ENCODE measurements at places on chromosomes 3 and 15.
A peak's percentile ranks its signal among the peaks of the same experiment; 100 is the strongest.

- no peak for DNase-seq
These were observed 110.9 kb upstream of the GALNT15 start for GRCh38 chr3:16063603-16064002.

DNA sequence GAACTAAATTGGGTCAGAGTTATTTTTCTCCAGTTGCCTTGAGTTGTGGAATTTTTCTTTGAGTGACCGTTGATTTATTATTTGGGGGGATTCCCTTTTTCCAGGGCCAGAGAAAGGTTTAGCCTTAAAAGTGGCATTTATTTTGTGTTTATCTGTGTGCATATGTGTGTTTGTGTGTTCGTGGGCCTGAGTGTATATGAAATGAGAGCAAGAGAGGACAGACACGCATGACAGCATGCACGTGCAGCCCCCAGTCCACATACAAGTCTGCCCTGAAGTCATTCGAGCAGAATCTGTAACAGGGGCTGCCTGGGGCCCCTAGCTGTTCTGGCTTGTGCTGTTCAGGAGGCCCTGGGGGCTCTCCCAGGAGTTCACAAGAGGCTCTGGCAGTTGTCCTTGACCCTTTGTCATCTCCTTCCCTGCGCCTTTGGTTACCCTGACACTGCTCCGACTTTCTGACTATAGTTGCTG, 18.3 kb upstream of the TRAK1 start:
- DNase-seq = no peak

- no peak for DNase-seq
These were observed 63.9 kb upstream of the TSEN2 start for GRCh38 chr3:12420393-12420792.

DNA sequence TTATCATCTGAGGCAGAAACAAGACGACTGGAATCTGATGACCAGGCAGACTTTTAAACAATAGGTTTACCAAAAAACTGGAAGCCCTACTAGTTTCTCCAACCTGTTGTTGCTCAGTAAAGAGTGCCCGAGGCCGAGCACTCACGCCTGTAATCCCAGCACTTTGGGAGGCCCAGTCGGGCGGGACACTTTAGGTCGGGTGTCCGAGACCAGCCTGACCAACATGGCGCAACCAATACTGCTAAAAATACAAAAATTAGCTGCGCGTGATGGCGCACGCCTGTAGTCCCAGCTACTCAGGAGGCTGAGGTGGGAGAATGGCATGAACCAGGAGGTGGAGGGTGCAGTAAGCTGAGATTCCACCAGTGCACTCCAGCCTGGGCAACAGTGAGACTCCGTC, 1.1 kb upstream of the WDR5B start:
- no peak for DNase-seq

- no peak for DNase-seq
These were observed 26.9 kb downstream of the TRIM42 start for GRCh38 chr3:140704733-140705132.

DNA sequence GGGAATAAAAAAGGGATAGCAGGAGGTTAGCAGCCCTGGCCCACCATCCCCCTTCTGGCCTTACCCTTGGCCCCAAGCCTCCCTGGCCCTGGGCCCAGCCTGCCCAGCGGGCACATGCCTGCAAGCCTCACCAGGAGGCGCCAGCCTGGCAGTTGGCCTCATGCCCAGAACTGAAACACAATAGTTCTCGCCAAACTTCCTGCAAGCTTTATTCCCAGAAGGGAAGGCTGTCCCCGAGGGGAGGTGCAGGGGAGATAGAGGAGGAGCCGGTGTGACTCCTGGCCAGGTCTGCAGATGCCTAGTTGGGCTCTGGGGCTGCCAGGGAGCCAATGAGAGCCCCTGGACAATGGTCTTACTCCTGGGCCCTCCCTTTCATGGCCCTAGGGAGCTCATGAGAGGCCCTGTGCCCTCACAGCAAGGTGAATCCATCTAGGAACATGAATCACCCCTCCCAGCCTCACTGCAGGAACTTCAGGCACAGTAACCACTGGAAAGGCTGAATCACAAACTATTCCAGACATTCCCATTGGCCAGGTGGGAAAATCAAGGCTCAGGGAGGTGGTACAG, 4.0 kb downstream of the CCDC33 start:
- no peak for DNase-seq

DNA sequence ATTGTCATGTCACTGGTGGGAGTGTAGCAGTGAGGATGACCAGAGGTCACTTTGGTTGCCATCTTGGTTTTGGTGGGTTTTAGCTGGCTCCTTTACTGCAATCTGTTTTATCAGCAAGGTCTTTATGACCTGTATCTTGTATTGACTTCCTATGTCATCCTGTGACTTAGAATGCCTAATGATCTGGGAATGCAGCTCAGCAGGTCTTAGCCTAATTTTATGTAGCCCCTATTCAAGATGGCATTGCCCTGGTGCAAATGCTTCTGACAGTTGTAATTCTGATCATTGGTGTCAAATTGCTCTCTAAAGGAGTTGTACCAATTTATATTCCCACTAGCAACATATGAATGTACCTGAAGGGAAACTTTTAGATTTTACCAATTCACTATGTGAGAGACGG, 74.4 kb downstream of the STRIT1 start:
- no peak for DNase-seq

- peak; percentile 27 for DNase-seq
These were observed 3.7 kb downstream of the IQSEC1 start for GRCh38 chr3:13069495-13069894.

DNA sequence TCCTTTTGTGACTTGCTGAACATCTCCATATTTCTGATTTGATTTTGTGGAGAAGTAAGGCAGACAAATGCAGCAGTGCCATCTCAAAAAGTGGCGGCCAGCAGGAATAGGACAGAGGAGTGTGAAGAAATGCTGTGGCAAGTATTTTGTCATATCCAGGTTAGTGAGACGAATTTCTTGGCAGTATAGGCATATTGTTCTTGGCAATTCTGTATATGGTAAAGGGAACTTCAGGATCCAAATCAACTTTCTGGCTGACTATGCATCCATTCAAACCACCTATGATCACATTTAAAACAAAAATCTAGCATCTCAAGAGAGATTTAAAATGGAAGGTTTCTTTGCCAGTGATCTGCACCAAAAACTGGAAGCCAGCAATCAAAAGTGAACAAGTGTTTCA, 228.0 kb downstream of the DTWD1 start:
- DNase-seq = no peak

- DNase-seq = no peak
These were observed 20.1 kb upstream of the GOLGA6L2 start for GRCh38 chr15:23467110-23467600.

All from stimulated activated CD8-positive, alpha-beta memory T cell treated with anti-CD3 and anti-CD28 coated beads, Interleukin-4, amount 100 ng/mL, for 1 hour (primary cell).